ENCODE measurements at places on chromosomes 6 and 20.

DNA sequence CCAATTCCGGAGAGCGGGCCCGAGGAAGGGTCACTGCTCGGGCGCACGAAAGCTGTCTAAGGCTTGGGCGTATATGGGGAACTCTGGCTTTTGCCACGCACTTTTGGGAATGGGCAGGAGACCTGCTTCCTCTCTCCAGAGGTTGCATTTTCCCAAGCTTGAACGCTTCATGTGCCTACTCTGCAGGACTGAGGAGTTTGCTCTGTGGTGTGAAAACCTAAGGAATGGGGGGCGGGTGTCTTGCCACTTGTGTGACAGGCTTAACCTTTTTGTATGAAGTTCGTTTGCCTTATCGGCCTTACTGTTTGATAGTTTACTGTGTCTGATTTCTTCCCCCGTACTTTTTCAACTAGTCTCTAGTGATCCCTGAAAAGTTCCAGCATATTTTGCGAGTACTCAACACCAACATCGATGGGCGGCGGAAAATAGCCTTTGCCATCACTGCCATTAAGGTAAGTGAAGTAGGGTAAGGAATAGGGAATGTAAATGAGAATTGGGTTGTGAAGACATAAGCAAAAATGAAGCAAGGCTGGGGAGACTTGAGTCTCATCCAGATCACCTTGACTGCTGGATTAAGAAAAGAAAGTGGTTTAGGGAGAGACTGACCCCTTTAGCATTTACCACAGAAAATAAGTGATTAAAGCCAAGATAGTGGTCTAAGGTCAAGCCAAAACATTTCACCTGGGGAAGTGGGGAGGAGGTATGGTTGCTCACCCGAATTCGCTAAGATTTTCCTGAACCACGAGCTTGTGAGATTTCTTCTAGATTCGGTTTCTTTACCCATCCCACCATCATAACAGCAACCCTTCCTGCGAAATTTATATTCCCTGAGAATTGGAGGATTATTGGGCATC is 627 bp downstream of the RPS18 start:
- peak overlapping the region; percentile 93 for H3K27ac ChIP-seq
- no peak for DNase-seq
- no peaks in the 10 kb centered on the region for H3K27me3 ChIP-seq
- H3K4me3 ChIP-seq, result peak overlapping the region; percentile 94
- H3K36me3 ChIP-seq, result peaks cover 20% of the 10 kb centered on the region

DNA sequence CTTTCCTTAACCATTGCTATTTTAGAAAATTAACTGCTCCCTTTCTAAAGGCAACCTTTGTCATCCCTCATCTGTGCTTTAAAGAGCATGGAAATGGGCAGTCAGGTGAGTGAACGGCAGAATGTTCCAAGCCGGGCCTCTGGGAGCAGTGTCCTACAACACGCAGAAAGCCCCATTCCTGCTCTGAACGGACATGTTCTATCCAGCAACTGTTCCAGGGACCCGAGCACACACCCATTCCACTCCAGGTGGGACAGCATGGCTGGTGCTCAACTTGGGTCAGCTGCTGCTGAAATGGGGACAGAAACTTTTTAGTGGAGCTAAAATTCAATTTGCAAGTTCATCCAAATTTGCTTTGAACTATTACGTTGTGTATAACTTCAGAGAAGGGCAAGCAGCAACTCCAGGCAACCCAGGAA is 26.7 kb downstream of the DIDO1 start:
- H3K27ac ChIP-seq, result no peak overlapping the region
- H3K36me3 ChIP-seq, result peaks cover 21% of the 10 kb centered on the region
- peaks cover 13% of the 10 kb centered on the region for H3K4me1 ChIP-seq

GRCh38 chr6:7201732-7202541 is 94.2 kb downstream of the RREB1 start:
- peak; percentile 72 for DNase-seq
- H3K36me3 ChIP-seq, result peaks cover 10% of the 10 kb centered on the region
- no peak overlapping the region for H3K4me3 ChIP-seq
- H3K27ac ChIP-seq, result peak overlapping the region; percentile 84
- H3K4me1 ChIP-seq, result no peaks in the 10 kb centered on the region

DNA sequence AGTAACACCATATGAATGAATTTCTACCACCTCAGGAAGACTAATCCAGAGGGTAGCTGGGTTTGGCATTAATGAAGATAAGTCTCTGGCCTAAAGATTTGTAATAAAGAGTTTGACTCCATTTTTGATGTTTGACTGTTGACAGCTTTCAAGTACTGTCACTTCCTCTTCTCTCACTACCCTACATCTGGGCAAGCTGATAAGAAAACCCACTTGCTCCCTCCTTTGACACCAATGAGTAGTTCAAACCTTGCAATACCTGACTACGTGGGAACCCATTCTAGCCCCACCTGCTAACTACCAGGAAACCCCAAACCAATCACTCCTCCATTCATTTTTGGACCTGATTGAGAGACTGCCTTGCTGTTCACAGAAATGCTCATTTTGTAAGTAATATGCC is 621.5 kb downstream of the TENT5A start:
- H3K27ac ChIP-seq, result no peak overlapping the region
- H3K27me3 ChIP-seq, result no peaks in the 10 kb centered on the region
- no peak overlapping the region for H3K4me3 ChIP-seq
- DNase-seq, result no peak
- H3K4me1 ChIP-seq, result no peaks in the 10 kb centered on the region

- no peaks in the 10 kb centered on the region for H3K27me3 ChIP-seq
- no peak for DNase-seq
- H3K27ac ChIP-seq, result no peak overlapping the region
- no peak overlapping the region for H3K4me3 ChIP-seq
- no peaks in the 10 kb centered on the region for H3K36me3 ChIP-seq
Measured at GRCh38 chr6:71134929-71135642, 153.5 kb upstream of the OGFRL1 start.
